A549 treated with Hydrocortisone at 1 μM for 4 hours (cell line): ENCODE measurements at places on chromosomes 7 and 10. TPM values are rescaled to one million over a fixed set of nuclear protein-coding genes. Genes with fewer than 3 reads are reported as not detected.

Gene OR9A2
- total RNA-seq, result not detected in 5 replicates

Gene ZFAND4
- total RNA-seq, result 4.2 to 5.3 TPM (median 4.5 TPM) in 5 replicates

Gene CLEC2L
- total RNA-seq, result 0.09 to 0.16 TPM (median 0.16 TPM) in 3 of 5 replicates, not detected in the others

Gene C10orf71
- total RNA-seq, result not detected in 5 replicates

Gene PLAU
- 95.7 to 133 TPM (median 109 TPM) in 5 replicates for total RNA-seq

Gene HHEX
- total RNA-seq, result 10.7 to 12.2 TPM (median 11.7 TPM) in 5 replicates

Gene TDRD1
- not detected in 5 replicates for total RNA-seq
